H9 (cell line): ENCODE measurements at places on chromosomes 3 and 15.

GRCh38 chr3:108051005-108051404, 39.8 kb downstream of the CD47 start:
- no peak for DNase-seq

GRCh38 chr3:52894756-52895155, 2.6 kb downstream of the STIMATE start:
- DNase-seq, result no peak

DNA sequence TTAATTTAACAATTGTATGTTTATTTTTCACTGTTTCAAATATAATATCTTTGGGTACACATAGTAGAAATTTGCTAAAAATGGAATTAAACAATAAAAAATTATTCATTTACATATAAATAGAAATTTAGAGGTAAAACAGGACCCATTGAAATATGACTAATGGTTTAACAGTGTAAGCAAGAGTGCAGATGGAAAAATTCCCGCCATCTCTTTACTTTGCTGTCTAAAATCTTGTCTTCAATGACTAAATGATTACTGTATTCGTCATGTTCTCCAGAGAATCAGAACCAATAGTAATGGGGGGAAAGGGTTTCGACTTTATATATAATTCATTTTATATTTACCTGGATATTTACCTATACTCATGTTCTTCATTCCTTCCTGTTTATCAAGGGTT, 163.1 kb downstream of the IL1RAP start:
- no peak for DNase-seq

GRCh38 chr3:19267040-19267439, 118.7 kb downstream of the KCNH8 start:
- peak; percentile 66 for DNase-seq

DNA sequence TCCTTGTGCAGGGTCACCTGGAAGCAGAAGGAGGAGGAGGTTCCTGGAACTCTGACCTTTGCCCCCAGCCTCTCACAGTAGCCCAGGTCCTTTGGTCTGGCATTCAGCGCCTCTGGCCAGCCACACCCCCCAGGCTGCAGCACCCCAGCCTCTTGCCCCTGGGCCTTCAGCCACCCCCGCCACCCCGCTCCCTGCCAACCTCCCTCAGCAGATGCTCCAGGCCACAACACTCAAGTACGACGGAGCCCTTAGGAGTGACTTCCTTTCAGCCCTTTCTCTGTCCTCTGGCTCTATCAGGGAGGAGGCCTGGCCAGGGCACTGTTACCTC, 45.2 kb downstream of the GRIP2 start:
- no peak for DNase-seq

DNA sequence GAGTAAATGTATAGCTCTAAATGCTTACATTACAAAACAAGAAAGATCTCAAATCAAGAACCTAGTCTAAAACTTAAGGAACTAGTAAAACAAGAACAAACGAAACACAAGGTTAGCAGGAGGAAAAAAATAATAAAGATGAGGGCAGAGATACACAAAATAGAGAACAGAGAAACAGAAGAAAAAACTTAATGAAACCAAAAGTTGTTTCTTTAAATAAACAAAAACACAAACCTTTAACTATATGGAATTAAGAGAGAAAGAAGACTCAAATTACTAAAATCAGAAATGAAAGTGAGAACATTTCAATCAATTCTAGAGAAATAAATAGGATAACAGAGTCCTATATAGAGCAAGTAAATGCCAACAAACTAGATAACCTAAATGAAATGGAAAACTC, 59.6 kb downstream of the DLG1 start:
- DNase-seq, result no peak

GRCh38 chr3:27487383-27487782, 3.2 kb upstream of the SLC4A7 start:
- no peak for DNase-seq

DNA sequence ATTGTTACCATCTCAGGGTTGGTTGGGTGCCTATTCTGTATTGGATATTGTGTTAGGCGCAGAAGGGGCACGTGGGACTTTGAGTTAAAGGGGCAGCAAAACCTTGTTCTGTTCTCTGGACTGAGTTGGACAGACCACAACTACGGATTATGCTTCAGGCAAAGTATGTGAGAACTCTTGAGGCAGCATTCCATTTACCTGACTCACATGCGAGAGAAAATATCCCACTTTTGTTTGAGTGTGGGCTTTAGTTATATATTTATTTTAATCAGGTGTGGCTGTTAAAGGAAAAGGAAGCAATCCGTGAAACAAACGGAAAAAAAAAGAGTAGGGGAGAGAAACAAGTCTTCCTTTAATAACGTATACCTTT, 627 bp upstream of the PLS1 start:
- no peak for DNase-seq

DNA sequence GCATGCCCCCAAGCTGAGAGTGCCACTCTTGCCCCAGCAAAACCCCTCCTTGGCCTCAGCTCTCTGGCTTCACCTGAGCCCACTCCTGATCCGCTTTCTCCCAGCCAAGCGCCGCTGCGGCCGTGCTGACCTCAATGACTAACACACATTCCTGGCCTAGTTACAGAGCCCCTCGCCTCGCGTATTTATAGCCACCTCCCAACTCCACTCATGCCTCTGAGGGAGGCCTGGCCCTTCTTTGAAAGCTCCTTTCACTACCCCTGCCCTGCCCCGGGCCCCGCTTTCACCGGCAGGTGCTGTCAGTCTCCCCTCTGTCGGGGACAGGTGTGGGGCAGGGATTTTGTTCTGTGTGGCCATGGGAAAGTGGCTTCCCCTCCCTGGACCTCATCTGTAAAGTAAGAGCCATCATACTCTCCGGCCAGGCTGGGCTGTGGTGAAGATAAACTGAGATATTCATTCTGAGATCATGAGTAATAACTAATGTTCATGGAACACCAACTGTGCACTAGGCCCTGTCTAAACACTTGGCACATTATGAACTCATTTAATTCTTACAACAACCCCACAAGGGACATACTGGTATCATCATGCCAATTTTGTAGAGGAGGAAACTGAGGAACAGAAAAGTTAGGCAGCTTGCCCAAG, 13.2 kb upstream of the ATP2B2 start:
- peak; percentile 25 for DNase-seq

GRCh38 chr3:186612721-186613636, at the start of gene AHSG:
Gene AHSG (plus strand): TSS chr3:186613060. CDS start chr3:186613142, 82 bp downstream.
- no peak for DNase-seq

GRCh38 chr15:70478251-70478990, 284.9 kb downstream of the UACA start:
- DNase-seq, result no peak

DNA sequence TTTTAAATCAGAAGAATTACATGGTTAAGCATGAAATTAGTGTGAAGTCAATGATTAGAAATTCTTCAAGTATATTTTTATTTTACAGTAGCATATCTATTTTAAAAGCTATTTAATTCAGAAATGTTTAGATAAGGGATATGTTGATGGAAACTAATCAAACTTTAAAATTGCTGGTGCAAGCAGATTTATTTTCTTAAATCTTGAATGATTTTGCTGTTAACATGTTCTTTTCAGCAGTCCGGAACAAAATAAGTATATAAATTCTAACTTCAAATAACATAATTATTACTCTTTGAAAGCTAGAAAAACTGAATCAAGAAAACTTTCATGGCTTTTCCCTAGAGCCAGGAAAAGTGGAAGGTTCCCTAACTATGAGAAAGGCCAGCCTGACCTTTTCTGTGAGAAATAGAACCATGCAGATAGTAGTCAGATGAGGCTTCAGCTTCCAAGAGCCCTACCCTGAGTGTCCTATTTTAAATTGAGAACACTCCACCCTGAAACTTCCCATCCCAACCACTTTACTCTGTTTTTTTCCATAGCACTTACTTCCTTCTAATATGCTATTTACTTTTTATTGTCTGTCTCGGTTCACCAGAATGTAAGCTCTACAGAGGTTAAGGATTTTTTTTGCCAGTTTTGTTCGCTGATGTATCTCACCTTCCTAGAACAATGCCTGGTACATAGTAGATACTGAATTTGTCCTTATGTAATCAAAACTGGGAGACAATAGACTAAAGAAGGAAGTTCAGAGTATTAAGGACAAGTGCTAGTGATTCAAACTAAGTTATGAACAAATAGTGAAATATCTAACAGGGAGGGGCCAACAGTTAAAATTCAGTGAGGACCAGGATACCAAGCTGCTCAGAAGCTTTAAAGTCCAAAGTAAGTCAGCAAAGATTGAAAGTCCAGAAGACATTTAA, 66.8 kb downstream of the CD200R1L start:
- DNase-seq, result no peak

DNA sequence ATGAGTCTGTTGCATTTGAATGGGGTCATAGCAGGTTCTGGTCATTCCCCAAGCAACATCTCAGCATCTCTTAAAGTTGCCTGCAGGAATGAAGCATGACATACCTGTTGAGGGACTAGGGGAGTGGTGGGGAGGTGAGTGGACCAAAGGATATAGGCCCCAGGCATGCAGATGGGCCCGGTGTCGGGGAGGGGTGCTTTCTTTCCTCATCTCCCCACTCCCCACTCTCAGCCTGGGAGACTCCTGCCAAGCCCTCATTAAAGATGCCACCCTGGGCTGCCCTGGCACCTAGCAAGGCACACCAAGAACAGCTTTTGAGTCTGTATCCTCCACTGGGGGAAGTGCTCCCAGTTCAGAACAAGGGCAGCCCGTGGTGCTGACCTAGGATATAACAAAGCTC, 54.2 kb downstream of the GRIP2 start:
- DNase-seq, result no peak

DNA sequence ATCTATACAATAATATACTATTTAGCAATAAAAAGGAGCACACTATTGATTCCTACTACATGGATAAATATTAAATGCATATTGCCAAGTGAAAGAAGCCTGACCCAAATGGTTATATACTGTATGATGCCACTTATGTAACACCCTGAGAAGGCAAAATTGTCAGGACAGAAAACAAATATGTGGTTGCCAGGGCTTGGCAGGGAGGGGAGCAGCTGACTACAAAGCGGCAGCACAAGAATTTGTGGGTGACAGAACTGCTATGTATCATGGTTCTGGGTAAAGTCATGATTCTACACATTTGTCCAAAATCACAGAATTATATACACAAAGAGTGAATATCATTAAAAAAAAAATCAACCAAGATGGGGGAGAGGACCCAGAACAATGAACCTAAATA, 22.5 kb downstream of the TBC1D2B start:
- no peak for DNase-seq

DNA sequence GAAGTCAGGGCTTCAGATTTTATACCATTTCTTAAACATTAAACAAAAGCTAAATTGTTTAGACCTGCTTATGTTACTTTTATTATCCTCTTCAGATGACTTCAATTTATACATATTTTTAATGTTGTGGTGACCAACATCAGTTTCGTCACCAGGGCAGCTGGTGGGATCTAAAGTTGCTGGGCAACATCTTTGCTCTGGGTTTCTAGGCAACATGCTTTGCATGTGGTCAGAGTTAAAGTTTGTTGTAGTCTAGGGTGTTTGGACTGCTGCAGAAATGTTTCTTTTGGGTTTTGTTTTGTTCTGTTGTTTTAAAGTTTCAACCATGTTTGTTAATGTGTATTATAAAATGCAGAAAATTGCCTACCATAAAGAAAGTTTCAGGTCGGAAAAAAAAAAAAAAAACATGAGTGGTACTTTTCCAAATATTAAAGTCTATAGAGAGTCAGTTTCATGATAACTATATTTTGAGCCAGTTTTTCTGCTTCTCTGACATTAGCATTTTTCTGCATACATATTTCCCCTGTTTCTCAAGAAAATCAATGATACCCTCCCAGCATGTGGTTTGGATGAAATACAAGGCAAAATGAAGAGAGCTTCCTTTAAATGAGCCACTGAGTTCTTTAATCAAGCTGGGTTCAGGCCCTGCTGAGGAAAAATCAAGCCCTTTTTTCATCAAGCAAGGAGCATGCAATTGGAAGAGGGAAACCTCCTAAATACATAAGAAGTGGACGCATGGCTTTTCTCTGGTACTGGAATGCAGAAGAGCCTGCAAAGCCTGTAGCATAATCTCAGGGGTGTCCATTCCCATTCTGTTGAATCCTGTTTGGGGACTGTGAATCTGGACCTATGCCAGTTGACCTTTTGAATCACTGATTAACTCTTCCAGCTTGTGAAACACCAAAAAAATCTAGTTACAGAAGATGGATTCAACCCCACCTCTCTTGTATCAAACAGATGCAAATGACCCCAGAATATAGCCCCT, 35.0 kb upstream of the VGLL3 start:
- no peak for DNase-seq

DNA sequence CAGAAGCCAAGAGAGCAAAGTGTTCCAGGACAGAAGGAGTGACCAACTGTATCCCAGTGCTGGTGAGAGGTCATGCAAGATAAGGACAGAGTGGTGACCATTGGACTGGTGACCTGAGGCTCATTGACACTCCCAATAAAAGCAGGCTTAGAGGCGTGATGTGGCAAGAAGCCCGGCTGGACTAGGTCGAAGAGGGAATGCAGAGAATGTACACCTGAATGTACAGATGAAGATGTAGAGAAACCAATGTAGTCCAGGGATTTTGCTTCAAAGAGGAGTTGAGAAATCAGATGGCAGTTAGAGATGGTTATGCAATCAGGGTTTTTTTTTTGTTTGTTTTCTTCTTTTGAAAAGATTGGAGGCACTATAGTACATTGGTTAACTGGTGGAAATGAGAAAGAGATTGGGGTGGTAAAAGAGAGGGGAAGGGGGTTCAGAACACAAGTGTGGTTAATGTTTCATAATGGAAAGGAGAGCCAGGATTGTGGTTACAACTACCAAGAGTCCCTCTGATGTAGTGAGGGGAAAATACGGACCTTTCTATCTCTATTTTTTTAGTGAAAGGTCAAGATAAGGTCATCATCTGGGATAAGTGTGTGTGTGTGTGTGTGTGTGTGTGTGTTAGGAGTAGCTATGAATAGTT, 23.3 kb downstream of the ST3GAL6 start:
- DNase-seq, result no peak

- DNase-seq, result peak; percentile 57
Observed at GRCh38 chr3:53164911-53165310, 3.9 kb downstream of the PRKCD start.

DNA sequence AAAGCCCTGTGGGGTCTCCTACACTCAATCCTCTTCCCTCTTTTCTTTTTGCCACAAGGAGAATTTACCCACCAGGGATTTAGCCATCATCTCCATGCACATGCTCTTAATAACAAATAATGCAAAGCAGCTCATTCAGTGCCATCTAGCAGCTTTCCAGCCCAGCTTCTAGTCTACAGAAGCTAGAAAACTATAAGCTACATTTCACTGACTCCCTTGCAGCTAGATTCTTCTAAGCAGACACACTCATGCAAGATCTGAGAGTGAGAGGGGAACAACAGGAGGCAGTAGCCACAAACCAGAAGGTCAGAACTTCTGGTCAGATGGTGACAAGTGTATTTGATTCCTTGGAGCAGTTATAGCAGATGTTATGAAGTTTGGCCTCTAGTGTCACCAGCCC, 25.5 kb downstream of the OSBPL10 start:
- no peak for DNase-seq

- no peak for DNase-seq
Observed at GRCh38 chr3:54819946-54820345, 107.9 kb downstream of the LRTM1 start.

- DNase-seq, result no peak
Observed at GRCh38 chr3:38367779-38368178, 21.2 kb downstream of the XYLB start.
